ENCODE measurements at places on chromosomes 4 and X.

GRCh38 chrX:97030463-97030862 lies 146.8 kb downstream of the RPA4 start:
- no peak for DNase-seq

DNA sequence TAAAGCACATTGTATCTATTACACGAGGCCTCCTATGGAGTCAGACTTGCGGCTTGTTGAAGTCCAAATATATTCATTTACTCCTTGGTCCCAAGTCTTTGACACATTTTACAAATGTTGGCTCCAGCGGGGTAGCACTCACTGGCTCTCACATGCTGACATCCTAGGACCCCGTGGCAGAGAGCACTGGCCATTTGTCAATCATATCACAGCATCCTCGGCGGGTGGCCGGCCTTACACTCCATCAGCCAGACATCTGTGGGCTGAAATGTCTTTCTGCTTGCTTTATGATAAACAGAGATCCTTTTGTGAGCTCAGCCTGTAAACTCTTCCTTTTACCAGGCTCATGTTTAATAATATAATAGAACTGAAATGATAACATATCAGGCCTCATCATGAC lies 25.7 kb upstream of the VCX2 start:
- no peak for DNase-seq

DNA sequence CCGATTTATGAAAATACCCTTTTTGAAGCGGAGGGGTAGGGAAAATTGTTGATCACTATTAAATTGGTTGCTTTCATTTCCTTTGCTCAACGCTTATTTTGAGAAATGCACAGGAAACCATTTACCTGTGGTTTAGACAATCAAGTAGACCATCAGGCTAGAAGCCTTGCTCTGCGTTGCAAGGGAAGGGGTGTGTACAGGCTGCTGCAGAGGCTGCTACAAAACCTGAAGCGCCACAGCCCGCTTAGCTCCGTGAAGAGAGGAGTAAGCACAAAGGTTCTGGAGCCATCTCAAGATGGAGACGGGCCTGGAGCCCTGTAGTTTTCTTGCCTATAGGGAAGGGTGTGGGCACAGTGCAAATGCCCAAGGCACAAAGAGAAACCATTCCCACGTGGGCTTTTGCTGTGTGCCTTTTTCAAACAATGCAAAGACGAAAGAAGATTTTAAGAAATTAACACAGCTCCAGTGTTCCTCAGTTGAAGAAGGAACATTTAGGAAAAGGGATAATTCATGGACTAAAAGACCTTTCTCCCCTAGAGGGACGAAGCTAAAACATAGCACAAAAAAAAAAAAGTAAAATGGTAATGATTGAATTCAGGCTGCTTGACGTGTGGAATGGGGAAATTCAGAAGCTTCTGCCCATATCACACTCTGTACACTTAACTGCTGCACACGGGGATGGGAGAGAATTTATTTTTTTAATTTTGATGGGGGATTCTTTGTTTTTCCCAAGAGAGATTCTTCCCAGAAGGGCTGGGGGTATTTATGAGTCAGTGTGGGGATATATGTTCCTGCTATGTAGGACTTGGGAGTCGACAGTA lies 3.5 kb downstream of the TMSB4X start:
- DNase-seq, result peak; percentile 26

DNA sequence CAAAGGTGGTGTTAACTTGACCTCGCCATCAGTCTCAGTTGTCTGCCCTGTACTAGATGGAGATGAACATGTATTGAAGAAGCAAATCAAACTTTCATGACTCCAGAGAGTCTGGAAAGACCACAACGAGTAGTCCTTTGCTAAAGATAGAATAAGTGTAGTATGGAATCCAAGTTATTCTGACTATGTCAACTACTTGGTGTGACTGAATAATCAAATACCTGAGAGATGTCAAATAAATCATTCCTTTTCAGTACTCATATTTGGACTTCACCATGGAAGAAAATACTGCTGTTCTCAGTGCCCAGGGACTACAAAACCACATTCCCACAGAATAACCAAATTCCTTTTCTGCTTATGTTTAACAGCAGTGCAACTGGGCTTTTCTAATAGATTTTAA lies 161.2 kb upstream of the SPRY1 start:
- DNase-seq, result no peak

GRCh38 chrX:31440546-31440945 lies 368.7 kb upstream of the FTHL17 start:
- DNase-seq, result no peak

GRCh38 chr4:137414802-137415201 lies 117.5 kb downstream of the PCDH18 start:
- DNase-seq, result no peak

GRCh38 chr4:7460566-7460965 lies 25.8 kb upstream of the PSAPL1 start:
- DNase-seq, result no peak

GRCh38 chrX:39967348-39967747 lies 130.4 kb downstream of the BCOR start:
- DNase-seq, result no peak

DNA sequence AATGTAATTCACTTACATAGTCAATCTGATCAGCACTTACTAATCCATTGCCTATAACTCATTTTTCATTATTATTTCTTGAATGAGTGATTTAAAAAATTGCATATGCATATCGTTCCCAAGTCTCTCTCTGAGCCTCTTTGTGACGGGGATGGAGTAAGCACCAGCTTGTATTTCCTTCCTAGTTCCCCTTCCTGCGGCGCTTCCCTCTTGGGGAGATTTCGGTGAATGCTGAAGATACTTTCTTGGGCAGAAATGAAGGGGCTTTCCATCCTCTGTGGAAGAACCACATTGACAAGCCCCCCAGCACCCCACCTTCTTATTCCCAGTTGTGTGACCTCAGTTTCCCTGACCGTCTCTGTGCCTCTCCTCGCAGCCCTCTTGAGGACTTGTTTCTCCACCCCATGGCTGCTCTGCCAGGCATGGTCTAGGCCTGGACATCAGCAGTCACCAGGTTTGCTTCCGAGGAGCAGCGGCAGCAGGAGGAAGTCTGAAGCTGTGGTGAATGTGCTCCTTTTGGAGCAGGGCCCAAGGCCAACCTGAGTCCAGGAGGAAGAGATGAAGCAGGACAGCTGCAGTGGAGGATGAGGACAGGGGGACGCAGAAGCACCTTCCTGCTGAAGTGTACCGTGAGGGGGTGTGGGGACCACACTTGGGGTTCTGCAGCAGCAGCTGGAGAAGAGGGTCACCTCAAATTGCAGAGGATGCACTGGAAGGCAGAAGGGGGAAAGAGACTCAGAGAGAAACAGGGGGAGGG lies 124.9 kb downstream of the IRF2 start:
- no peak for DNase-seq

GRCh38 chrX:57134702-57135101 lies 2.5 kb downstream of the SPIN2A start:
- no peak for DNase-seq

DNA sequence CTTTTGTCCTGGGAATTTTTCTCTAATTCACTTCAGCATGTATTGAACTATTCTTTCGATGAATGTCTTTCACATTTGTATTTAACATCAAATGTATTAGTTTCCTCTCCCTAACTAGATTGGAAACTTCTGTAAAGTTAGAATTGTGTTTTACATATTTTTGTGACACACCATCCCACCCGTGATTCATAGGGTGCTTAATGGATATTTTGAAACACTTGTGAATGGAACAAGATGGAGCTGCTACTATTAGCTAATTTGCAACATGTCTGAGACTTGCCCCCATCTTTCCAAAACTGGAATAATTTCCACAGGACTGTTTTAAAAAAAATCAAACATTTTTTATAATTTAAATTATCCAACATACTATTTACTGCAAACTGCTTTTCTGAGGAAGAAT lies 30.2 kb upstream of the GNPDA2 start:
- no peak for DNase-seq

GRCh38 chrX:152137771-152138387 lies 498 bp downstream of the MAGEA10 start:
- no peak for DNase-seq

GRCh38 chrX:68669094-68669860 lies 21.8 kb downstream of the STARD8 start:
- DNase-seq, result peak; percentile 30

DNA sequence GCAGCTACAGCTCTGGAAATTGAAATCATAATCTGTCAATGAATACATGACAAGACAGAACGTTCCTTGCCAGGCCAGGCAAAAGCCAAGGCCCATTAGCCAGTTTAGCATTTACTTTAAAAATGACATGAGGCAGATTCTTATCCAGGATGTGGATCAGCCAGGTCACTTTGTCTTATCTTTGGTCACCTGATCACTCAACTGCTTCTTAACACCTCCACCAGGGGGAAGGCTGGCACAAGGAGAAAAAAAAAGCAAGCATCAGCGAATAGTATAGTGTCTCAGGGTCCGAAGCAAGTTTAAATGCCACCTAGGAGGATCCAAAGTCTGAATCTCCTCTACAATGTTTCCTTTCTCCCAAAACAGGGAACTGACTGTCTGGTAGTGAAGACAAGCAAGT lies 18.8 kb downstream of the ATP1B4 start:
- DNase-seq, result no peak

DNA sequence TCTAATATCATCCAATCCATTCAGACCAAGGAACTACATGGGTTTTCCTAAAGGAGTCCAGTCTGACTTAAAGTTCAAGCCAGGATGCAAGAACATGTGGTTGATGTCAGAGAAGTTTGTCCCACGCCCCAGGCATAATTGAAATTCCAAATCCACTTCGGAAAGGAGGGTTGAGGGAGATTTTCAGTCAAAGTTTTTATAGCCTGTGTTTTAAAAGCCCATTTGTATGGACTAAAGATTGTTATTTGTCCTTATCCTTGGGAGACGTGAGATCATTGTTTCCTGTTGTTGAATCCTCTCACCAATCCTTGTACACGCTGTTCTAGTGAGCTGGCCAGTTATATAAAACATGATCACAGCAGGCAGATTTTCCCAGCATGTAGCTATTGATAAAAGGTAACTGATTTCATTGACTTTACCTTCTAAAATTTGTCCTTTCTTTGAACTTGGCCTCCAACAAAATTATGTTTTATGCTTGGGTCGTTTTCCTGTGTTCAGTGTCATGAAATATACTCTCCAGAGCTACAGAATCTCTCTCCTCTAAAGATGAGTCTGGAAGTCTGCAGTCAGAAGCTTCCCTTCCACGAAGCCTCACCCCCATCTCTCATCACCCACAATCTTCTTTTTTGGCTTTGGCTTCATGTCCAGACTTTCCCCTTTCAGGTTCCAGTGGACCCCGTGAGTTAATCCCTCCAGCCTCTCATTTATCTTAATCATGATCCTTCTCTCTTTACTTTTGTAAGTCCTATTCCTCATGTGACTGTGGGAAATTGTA lies 92.9 kb downstream of the ATP10D start:
- DNase-seq, result no peak

GRCh38 chr4:77072195-77072753 lies 3.5 kb downstream of the CCNI start:
- DNase-seq, result no peak

All from WTC11 (cell line).